ENCODE measurements at places on chromosomes 2 and 18.

GRCh38 chr2:166112193-166112605 is 15.6 kb downstream of the SCN1A start:
- DNase-seq, result no peak

DNA sequence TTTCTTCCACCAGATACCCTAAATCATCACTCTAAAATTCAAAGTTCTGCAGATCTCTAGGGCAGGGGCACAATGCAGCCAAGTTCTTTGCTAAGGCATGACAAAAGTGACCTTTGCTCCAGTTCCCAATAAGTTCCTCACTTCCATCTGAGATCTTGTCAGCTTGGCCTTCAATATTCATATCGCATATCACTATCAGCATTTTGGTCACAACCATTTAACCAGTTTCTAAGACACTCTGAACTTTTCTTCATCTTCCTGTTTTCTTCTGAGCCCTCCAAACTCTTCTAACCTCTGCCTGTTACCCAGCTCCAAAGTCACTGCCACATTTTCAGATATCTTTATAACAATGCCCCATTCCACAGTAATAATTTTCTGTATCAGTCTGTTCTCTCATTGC is 452.6 kb upstream of the TRIB2 start:
- DNase-seq, result no peak

- DNase-seq, result no peak
Observed at GRCh38 chr18:69898241-69898861, 49.3 kb downstream of the CD226 start.

DNA sequence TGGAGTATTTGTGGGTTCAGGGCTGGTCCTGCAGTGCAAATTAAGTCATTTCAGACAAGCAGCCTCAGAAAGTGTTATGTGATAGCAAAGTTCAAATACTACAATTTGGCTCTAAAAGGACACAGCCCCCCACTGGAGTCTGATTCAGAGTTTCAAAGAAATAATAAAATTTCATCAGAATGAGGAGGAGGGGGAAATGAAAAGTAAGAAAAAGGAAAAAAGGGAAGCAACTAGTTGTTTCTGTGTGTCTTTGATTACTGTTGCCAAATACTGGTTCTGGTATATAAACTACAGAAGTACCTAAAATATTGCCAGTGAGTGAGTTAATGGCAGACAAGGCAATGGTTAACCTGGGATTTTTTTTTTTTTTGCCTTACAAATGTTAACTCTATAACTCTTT is 773.9 kb downstream of the BCL11A start:
- DNase-seq, result peak; percentile 56

- DNase-seq, result peak; percentile 24
Observed at GRCh38 chr2:46915281-46915810, at the start of gene MCFD2. MCFD2 (minus strand) TSS chr2:46915806; CDS start chr2:46909171, 6,635 bp downstream.

GRCh38 chr2:231940795-231941194 is 14.6 kb upstream of the NPPC start:
- DNase-seq, result no peak

GRCh38 chr2:162233197-162233596 is 10.0 kb downstream of the FAP start:
- peak; percentile 64 for DNase-seq

GRCh38 chr2:69456950-69457445 is 19.8 kb upstream of the NFU1 start:
- DNase-seq, result no peak

DNA sequence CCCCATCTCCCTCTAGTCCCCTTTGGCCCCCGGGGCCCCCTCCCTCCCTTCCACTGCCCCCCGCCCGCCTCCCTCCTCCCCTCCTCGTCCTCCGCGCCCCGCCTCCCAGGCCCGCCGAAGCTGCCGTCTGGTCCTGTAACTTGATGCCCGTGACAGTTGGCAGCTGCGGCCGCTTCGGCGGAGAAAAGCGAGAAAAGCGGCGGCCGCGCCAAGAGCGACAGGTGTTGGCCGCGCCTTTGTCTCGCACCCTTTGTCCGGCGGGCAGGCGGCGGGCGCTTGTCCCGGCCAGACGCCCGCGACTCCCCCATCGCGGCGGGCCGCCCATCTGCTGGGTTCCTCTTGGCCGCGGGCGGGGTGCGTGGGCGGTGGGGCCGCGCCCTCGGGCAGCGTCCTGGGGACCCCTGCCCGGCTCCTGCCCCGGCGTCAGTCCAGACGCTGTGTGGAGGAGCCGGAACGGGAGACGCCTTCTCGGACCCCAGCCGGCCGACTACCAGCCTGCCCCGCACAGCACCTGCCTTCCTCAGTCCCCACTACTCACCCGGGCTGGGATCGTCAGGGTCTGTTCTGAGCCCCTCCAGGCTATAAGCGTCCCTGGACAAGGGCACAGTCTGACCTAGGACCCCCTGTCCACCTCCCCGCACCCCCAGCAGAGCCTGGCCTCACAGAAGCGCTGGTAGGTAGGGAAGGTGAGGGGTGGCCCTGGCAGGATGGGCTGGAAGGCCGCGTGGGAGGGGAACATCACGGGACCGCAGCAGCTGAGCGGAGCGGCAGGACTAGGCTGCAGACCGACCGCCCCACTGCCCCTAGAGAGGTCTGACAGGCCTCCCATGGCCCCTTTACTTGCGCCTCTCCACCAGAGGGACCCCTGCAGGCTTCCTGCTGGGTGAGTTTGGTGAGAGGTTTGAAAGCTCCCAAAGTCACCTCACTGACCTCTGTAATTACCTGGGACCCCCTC is 1.2 kb upstream of the HES6 start:
- DNase-seq, result no peak

GRCh38 chr2:129866391-129866790 is 113.1 kb upstream of the RAB6C start:
- no peak for DNase-seq

DNA sequence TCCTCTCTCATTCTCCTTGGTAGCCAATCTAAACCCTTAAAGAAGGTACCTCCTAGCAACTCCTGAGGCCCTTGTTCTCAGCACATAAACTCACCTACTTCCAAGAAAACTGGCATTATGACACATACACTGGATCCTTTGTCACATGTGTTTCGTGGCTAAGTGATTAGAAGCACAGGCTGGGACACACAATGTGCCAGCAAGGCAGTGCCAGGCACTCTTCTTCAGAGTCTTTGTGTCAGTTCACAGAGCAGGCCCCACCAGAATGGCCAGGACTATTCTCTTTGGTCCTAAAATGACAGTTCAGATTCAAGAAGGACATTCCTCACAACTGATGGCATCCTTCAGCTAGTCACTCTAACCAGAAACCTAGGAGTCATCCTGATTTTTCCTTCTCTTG is 40.3 kb downstream of the SMC6 start:
- no peak for DNase-seq

DNA sequence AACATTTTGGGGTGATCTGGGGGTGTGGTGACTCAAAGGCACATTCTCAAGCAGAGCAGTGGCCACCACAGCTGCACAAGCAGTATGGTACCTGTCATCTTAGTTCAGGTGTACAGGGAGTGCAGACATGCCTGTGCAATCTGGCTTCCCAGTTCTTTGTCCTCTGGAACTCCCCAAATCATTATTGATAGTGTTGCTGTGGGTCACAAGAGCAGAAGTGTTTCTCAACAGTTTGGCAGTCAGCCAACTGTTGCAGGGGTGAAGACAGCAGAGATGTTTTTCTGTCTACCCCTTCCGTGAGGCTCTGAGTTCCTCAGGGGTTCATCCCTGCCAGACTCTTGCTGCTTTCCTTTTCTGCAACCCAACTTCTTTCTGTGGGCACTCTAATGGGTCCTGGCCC is 206.5 kb upstream of the ZSWIM2 start:
- peak; percentile 10 for DNase-seq

DNA sequence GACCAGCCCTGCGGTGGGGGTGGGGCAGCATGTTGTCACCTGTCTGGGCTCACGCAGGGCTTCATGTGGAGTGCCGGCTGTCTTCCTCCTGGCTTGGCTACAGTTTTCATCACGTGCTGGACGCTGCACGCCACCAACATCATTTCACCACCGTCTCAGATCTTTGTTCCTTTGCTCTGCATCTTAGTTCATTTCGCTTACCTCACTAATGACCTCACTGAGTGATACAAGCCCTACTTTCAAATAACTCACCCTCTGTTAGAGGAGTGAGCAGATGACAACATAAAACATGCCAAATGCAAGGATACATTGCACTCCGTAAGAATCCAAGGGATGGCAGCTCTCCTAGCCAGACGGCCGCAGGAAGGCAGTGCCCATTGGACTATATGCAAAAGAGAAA is 527.5 kb downstream of the GALR1 start:
- DNase-seq, result no peak

DNA sequence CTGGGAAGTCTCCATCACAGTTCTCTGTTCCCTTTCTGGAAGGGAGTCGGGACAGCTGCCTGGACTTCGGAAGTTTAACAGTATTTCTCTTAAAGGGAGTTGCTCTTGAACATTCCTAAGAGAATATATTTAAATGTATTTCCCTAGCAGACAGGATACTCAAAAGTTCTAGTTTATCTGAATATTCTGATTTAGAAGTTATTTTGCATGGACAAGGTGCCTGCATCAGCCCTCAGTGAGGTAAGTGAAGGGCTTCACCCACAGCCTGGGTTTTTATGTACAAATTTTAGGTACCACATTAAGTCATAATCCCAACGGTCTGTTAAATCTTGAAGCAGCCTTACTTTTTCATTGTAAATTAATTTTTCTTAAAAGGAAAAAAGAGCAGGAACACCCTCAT is 65.1 kb upstream of the REV1 start:
- no peak for DNase-seq

DNA sequence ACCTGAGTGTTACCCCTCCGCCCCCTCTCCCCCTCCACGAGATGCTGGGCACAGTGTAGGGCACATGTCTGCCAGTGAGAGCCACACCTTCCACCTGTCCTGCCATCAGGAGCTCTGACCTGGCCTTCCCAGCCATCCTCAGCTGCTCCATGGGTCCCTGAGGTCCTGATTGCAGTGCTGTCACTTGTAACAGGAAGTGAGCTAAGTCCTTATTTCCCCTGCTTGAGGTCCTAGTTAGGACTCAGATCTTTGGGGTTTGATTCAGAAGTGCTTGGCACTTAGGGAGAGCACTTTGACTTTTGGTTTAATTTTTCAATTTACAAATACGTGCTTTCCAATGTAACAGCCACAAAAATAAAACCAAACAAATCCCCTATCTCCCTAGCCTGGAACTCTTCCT is 125.5 kb downstream of the WDSUB1 start:
- DNase-seq, result no peak

- DNase-seq, result no peak
Observed at GRCh38 chr2:134148172-134148571, 105.7 kb upstream of the MGAT5 start.

- DNase-seq, result no peak
Observed at GRCh38 chr2:82968358-82968757, 1490.7 kb downstream of the SUCLG1 start.

DNA sequence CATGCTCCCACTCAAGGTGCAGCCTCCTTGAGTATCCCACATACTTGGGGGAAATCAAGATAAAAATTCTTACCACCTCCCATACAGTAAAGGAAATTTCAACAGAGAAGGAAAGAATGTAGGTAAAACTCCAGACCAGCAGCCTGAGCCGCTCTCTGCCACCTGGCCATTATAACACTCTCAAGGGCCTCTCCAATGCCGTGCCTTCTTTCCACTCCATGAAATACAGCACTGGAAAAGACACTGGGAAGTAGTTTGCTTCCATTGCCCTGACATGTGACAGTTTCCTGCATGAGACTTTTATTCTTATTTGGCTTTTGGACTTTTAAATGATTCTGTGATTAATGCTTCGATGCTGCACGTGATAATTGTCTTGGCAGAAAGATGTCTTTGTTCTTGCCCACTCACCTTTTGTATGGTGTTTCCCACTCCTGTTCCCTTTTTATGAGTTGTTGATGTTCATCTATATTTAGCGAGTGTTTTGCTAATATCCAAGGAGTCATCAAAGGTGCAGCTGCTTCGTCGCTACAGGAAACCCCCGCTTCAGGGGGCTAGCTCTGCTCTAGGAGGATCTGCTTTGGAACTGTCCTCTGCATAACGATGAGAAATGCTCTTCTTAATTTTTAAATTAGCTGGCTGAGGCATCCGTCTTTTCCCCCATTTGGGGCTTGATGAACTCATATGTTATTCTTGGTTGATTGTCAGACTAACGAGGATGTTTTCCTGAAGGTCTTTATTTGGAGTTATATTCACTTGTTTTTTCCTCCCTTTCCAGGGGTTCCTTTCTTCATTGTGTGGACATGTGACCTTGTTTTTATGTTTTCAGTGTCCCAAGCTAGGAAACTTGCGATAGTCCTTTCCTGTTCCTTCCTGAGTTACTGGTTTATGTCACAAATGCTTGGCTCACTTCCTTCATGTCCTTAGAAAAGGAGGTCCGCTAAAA is 179.4 kb downstream of the TXNL1 start:
- no peak for DNase-seq

GRCh38 chr2:27029051-27029450 is 3.7 kb upstream of the TMEM214 start:
- DNase-seq, result no peak
